Activated CD4-positive, CD25-positive, alpha-beta regulatory T cell treated with anti-CD3 and anti-CD28 coated beads, Interleukin-2, amount 50 U/mL, for 24 hours (primary cell): ENCODE measurements at places on chromosomes 7 and 10.

DNA sequence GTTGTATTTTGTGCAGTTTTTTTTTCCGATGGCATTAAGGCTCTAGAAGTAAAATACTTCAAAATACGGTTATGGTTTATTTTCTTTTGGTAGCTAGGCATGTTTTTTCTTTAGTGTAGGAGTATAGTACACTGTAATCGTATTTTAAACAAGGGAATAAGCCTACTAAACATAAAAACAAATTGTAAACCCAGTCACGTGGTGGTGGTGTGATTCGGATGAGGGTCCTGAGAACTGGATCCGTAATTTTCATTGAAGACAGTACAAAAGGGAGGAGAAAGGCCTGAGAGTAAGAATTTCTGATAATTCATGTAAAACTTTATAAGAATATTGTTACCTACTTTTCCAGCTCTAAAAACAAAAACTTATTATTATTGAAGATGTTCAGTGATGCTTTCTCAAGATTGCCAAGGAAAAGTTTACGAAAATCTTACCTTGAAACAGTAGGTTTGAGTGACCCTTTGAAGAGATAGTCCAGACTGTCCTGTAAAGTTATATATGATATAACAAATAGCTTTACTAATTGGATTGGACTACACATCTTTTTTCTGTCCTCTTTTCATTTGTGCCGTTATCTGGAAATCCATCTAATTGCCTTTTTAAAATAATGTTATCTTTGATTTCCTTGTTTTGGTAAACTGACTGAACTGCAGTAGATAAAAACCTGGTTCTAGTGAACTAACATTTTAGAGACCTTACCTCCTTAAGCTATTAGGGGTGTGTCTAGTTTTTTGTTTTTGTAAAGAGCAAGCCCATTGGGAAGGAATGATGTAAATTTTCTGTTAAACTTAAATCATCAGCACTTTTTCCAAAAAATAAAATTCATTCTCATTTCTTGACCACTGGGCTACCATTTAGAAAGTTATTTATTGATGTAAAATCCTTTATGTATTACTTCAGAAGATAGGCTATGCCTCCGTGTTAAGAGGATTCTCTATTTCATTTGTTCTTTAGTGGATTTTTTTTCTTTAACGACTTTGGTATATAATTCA, 1.0 kb upstream of the PBLD start:
- ATAC-seq = no peak

DNA sequence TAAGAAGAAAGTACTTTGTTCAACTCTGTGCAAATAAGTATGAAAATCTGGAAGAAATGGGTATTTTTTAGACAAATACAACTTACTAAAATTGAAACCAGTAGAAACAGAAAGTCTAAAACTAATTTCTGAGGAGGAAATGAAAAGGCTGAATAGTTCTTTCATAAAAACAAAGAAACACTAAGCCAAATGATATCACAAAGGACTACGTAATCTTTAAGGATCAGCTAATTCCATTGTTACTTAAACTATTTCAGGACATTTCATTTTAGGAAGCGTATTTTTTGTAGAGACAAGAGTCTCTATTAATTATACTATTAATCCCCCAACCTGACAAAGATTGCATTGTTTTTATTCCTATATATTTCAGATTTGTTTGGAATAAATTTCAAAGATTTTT, 11.2 kb upstream of the CCSER2 start:
- ATAC-seq = no peak

DNA sequence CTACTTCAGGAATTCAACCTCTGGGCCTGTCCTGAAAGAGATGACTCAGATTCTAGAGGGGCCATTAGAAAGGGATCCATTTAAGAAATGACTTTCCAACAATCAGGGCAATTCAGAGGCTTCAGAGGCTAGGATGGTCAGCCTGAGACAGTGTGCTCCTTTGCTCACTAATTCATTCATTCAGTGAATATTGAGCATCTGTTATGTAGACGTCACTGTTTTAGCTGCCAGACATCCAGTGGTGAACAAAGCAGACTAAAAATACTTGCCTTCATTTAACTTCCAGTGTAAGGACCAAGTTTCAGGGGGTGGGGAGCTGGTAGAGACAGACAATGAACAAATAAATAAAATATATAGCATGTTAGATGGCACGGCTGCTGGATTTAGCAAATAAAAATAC, 1.6 kb downstream of the KIAA1217 start:
- no peak for ATAC-seq

- no peak for ATAC-seq
These were observed 103.8 kb upstream of the PARD3 start for GRCh38 chr10:34918776-34919315.

GRCh38 chr7:14351167-14351566, 361.7 kb upstream of the ETV1 start:
- ATAC-seq = no peak

DNA sequence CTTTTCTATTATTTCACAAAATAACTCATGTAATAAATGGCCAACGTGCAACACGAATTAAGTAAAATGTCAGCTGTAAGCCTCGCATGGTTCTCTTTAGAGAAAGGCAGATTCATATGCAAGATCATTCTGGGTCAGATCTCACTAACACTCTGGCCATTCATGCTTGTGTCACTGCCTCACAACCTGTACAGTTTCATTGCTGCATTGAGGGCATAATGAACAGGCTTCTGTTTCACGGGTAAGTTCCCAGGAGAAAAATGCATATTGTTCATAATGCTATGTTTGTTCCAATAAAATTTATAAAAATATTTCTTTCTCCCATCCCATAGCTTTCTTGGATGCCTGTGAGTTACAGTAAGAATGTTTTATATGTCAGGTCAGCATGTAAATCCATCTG, 734.0 kb upstream of the ANKRD30A start:
- ATAC-seq = no peak

DNA sequence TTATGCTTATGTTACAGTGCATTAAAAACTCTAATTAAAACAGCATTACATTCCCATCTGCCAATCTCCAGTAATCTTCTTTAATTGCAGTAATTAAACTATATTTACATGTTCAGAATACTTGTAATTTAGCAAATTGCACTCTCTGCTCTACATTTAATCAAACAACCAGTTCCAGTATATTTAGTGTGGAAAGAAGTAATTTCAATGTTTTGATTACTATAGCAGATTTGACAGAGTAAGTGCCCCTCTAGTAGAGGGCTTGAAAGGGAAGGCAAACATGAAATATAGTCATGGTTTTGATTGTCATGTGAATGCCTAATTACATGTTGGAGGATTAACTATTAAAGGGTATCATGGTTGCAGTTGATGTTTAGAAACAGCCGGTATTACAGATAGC, 739.7 kb downstream of the AUTS2 start:
- no peak for ATAC-seq

- ATAC-seq = no peak
These were observed 265.3 kb upstream of the LRGUK start for GRCh38 chr7:133861876-133862275.
